ENCODE measurements at places on chromosomes 1 and 21. TPM values are rescaled to one million over a fixed set of nuclear protein-coding genes. Genes with fewer than 3 reads are reported as not detected.

DNA sequence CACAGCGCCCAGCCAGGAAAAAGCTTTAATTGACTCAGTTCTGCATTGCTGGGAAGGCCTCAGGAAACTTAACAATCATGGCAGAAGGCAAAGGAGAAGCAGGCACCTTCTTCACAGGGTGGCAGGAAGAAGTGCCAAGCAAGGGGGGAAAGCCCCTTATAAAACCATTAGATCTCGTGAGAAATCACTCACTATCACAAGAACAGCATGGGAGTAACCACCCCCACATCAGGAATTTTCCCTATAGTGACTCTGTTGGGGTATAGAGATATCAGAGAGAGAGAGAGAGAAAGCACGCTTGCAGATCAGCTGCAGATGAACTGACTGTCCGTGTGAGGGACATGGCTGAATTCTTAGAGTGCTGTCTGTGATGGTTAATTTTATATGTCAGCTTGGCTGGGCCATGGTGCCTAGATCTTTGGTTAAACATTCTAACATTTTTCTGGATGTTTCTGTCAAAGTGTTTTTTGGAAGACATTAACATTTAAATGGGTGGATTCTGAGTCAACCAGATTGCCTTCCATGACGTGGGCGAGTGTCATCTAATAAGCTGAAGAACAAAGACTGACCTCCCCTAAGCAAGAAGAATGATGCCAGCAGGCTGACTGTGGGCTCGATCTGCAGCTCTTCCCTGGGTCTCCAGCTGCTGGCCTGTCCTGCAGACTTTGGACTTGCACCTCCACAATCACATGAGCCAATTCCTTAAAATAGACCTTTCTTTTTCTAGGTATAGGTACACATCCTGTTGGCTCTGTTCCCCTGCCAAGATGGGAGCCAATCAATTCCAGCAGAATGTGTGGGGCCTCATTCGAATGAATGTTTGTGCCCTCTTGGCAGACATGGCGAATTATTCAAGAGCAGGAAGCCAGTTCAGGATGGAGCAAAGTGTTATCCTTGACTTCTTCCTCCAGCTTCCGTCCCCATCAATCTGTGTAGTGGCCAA lies 21.4 kb upstream of the CPT2 start:
- DNase-seq: no peak

The KLHDC7A gene
- not detected for total RNA-seq

DNA sequence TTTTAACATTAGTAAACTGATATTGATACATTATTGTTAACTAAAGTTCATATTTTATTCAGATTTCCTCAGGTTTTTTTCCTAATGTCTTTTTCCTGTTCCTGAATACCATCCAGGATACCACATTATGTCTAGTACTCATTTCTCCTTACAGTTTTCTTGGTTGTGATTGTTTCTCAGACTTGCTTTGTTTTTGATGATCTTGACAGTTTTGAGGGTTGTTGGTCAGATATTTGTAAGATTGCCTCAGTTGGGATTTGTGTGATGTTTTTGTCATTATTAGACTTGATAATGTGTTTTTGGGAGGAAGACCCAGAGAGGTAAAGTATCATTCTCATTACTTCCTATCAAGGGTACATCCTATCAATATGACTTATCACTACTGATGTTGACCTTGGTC lies 19.5 kb downstream of the EPB41 start:
- no peak for DNase-seq

DNA sequence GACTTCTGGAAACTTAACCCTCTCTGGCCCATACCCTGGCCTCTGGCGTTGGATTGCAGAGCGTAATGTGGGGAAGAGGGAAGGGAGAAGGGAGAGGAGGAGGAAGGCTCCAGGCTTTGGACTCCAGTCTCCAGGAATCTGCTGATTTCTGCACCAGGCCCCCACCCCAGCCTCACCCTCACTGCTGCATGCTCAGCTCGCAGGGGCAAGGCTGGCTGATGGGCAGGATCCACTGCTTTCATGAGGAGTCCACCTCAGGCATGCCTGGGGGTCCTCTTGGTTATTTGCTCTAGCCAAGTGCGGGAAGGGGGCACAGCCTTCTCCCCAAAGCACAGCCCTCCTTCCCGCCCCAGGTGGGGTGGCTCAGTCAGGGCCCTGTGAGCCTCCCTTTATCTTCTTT lies 3.7 kb downstream of the OLFML3 start:
- no peak for DNase-seq

DNA sequence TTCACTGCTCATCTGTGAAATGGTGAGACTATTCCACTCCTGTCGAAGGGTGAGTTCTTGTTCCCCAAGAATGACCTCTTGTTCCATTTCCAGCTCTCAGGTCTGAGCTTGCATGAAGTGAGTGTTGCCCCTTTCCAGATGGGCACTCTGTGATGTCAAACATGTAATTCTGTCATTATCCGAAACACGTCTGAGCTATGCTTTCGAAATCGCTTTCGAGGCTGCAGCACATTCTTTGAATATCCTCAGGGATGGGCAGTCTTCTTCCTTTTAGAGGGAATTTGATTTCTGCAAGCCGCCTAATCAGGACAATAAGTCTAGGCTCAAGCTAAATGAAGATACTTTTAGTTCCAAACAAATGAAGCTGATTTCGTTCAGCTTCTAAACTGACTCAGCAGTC lies 15.1 kb downstream of the NFASC start:
- peak; percentile 14 for DNase-seq

- no peak for DNase-seq
These were observed 387.2 kb downstream of the NCAM2 start for GRCh38 chr21:21385404-21385803.

DNA sequence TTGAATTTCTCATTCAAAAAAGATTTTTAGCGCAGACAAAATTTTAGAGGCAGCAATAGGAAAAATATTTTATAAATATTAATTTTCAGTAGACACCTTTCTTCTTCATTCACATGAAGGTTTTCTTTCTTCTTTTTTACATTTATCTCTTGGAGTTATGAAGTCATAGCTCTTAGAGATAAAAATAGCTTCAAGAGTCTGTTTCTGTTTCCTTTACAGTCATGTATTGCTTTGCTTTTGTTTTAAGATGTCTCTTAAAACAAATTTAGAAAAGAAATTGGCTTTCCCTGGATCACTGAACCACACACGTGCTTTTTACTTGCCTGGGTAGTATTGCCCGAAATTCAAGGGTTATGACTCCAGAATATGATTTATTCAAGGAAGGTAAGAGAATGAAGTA lies 369.9 kb upstream of the LRRC7 start:
- no peak for DNase-seq

The RHBG gene
- not detected for total RNA-seq

The RGS7 gene
- under 0.01 TPM for total RNA-seq

GRCh38 chr1:21869620-21870121 lies 57.6 kb downstream of the LDLRAD2 start:
- peak; percentile 76 for DNase-seq

GRCh38 chr1:109793486-109794318 lies 30.0 kb upstream of the EPS8L3 start:
- DNase-seq: peak; percentile 68

The SLAMF9 gene
- total RNA-seq: not detected

DNA sequence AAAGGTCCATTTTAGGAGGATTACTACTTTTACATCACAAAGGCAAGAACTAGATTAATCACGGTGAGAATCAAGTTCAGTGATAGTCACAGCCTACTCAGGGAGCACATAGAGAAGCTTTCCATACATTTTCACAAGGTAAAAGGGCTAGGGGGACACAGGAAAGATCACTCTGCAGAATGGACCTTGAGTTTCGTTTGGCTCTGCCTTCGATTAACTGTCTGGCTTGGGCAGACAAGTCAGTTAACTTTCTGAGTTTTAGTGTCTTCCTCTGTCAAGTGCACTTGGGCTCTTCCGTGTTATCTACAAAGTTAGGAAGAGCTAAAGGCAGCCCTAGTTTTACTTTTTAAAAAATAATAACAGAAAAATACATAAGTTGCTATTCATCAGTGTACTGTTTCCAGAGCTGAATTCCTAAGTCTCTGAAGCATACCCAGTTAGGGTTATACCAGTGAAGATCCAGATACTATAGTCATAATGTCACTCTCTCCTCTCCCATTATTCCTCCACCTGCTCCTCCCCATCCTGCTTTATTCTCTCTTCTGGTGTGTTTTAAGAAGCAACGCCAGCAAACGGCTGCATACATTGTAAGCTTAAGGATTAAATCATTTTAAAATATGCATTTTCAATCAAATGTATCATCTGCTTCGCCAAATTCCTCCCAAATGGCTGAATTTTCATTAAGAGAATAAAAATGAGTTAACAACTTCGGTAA lies 1.7 kb downstream of the CEP170 start:
- no peak for DNase-seq

DNA sequence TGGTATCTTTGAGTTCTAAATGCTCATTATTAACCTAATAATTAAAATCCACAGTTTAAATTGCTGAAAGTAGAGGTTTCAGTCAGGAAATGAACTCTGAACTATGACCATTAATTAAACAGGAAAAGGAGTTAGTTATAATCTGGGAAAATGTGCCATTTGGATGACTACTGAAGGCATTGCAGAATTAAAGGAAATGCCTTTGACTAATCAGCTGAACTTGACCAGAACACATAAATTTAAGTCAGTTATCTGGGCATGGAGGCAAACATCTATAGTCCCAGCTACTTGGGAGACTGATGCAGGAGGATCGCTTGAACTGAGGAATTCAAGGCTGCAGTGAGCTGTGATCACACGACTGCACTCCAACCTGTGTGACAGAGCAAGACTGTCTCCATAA lies 31.9 kb downstream of the SLC44A5 start:
- no peak for DNase-seq

DNA sequence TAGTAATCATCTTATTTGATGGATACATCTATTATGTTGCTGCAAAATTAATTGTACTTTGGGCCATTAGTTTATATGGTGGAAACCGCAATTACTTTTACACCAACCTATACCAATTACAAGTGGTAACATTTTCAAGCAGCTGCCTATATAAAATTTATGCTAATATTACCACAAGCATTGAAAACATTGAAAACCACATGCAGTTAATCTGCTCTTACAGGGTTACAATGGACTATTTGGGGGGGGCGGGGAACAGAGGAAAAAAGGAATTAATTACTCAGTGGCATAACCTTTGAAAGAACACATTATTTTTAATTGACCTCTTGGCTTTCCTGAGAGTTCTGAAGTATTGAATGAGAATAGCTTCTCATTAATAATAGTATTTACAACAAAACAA lies 1793.2 kb downstream of the NCAM2 start:
- DNase-seq: no peak

The CFAP57 gene
- total RNA-seq: under 0.01 TPM

The SH2D2A gene
- total RNA-seq: not detected

The SLC6A9 gene
- 15.1 TPM for total RNA-seq

The BGLAP gene
- not detected for total RNA-seq

GRCh38 chr21:36023092-36023480 lies 37.2 kb downstream of the SETD4 start:
- peak; percentile 65 for DNase-seq

GRCh38 chr21:22657781-22658180 lies 1659.6 kb downstream of the NCAM2 start:
- no peak for DNase-seq

- DNase-seq: no peak
These were observed 3.1 kb downstream of the SHC1 start for GRCh38 chr1:154967331-154967950.

GRCh38 chr1:32051706-32052105 lies 21.0 kb upstream of the TMEM39B start:
- no peak for DNase-seq

DNA sequence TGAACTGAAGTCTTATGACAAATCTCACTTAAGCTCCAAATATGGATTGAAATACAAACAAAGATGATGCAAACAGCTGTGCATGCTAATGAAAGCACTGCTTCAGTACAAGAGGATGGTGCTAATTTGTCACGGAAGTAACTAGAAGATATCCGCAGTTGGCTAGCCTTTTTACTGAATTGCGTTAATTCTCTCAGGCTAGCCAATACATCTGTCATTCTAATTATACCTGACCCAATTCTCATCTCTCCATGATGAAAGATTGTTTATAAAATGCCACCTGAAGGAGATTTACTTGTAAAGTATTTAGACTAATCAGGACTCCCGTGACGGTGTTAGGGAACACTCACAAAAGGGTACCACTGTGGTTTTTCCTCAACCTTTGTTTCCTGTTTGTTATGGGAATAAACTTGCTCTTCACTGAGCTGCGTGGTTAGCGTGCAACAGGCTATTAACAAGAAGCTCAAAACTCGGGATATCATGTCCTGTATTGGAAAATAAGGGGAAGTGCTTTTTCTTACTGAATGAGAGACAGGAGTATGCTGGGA lies 162.5 kb downstream of the APP start:
- peak; percentile 90 for DNase-seq

- DNase-seq: no peak
These were observed 50.3 kb upstream of the USP1 start for GRCh38 chr1:62386351-62387121.

DNA sequence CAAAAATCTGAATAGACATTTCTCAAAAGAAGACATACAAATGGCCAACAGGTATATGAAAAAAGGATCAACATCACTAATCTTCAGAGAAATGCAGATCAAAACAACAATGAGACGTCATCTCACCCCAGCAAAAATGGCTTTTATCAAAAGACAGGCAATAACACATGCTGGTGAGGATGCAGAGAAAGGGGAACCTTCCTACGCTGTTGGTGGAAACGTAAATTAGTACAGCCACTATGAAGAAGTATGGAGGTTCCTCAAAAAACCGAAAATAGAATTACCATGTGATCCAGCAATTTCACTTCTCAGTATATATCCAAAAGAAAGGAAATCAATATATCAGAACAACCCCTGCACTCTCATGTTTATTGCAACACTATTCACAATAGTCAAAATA lies 65.1 kb upstream of the ATP1B1 start:
- no peak for DNase-seq

GRCh38 chr21:42447182-42447581 lies 43.5 kb downstream of the UBASH3A start:
- no peak for DNase-seq

The TNFRSF25 gene
- total RNA-seq: 2.9 TPM

- no peak for DNase-seq
These were observed 42.5 kb downstream of the LAMC2 start for GRCh38 chr1:183228347-183229220.

GRCh38 chr1:160404094-160404493 lies 3.7 kb downstream of the VANGL2 start:
- no peak for DNase-seq

GRCh38 chr1:156154317-156154749 lies 948 bp downstream of the SEMA4A start:
- DNase-seq: no peak

The TMEM81 gene
- 0.97 TPM for total RNA-seq

- DNase-seq: no peak
These were observed 227.1 kb downstream of the KCTD3 start for GRCh38 chr1:215794156-215794555.

- peak; percentile 69 for DNase-seq
These were observed 978 bp downstream of the PRDM15 start for GRCh38 chr21:41877901-41878830.

GRCh38 chr21:29007135-29007534 lies 12.0 kb downstream of the RWDD2B start:
- no peak for DNase-seq
